ENCODE measurements at places on chromosomes 1 and 21. TPM values are rescaled to one million over a fixed set of nuclear protein-coding genes. Genes with fewer than 3 reads are reported as not detected.

DNA sequence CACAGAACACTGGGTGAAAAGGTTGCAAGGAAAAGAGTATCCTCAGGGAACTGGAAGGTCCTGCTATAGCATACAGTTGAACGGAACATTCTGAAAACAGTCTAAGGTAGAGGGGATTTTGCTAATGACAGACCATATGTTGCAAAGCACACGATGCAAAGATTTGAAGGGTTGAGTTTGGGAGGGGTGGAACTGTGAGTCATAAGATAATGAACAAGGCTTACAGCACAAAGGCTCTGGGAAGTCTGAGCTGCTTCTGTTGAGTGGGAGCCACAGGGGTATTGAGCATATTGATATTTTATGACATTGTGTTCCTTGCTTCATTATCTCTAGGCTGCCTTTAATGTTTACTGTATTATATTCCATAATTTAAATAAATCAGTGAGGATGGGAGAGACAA is 104.9 kb downstream of the PLPPR4 start:
- DNase-seq, result no peak

Gene REN
- total RNA-seq, result 0.20 TPM

Gene SERPINC1
- total RNA-seq, result 2,515 TPM

GRCh38 chr1:26602378-26602959 is 72.9 kb downstream of the RPS6KA1 start:
- no peak for DNase-seq

DNA sequence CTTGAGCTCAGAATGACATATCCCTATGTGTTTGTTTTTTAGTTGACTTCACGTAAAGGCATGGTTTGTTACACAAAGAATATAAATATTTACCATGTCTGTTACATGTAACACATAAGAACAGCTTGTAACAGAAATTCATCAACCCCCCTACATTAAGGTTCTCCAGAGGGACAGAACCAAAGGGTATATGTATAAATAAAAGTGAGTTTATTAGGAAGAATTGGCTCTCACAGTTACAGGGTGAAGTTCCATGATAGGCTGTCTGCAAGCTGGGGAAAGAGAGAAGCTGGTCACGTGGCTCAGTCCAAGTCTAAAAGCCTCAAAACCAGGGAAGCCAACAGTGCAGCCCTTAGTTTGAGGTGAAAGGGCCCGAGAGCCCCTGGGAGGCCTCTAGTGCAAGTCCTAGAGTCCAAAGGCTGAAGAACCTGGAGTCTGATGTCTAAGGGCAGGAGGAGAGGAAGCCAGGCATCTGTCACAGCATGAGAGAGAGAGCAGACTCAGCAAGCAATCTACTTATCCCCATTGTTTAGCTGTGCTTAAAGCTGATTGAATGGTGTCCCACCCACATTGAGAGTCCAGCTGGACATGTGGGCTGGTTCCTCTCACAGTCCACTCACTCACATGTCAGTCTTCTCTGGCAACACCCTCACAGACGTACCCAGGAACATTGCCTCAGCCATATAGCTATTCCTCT is 15.8 kb downstream of the THRAP3 start:
- DNase-seq, result peak; percentile 75

- DNase-seq, result no peak
These were observed 20.7 kb downstream of the PPP1R15B start for GRCh38 chr1:204390751-204391466.

Gene PGM1
- 225 TPM for total RNA-seq

- DNase-seq, result no peak
These were observed at the start of gene NUP210L for GRCh38 chr1:154154534-154155191. TSS of gene NUP210L (minus strand) at chr1:154155073.

Gene ADGRL2
- 36.5 TPM for total RNA-seq

DNA sequence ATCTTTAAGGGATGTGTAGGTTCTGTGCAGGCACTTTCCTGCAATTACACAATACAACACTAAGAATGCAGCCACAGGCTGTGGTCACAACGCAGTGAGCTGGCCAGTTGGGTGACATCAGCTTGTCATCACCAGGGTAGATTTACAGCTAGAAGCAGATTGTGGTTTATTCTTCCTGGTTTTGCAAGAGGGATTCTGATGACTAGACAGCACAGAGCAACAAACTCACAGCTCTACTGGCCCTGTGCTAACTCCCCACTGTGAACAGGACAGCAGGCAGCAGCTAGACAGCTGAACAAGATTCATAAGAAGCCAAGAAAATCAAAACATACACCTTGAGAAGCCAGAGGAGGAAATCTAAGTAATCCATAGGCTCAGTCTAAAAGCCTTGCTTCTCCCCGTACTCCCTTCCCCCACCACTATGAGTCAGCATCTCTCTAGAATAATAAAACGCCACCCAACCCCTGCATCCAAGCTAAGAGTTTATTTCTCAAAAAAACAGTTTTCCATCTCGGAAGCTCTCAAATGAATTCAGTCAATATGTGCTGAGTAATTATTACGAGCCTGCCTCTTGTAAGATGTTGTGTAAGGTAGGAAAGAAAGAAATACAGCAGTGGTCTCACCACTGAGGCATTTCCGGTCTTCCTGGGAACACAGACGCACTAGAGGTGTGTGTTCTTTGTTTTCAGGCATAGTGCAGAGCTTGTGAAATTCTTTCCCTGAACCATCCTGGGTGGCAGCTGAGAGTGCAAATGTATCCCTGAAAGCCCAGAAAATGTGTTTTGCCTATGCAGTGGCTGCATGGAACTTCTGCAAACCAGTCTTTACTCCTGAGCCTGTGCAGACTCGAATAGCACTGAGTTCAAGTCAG is 162.8 kb downstream of the NTPCR start:
- DNase-seq, result no peak

DNA sequence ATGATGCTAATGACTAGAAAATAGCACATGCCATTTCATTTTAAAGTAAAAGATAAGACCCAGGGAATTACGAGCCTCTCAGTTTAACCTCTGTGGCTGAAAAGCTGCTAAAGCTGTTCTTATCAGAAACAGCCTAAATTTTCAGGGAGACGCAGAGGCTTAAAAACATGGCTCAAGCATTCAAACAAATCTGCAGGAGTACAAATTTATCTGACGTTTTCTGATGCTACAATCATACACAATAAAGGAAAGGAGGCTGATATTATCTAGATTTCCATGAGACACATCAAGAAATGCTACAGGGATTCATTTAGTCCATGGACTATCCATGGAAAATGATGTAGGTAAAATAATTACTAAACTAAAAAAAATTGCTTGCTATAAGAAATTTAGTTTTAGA is 65.3 kb upstream of the SCYL3 start:
- no peak for DNase-seq

Gene ALPL
- 29.3 TPM for total RNA-seq

DNA sequence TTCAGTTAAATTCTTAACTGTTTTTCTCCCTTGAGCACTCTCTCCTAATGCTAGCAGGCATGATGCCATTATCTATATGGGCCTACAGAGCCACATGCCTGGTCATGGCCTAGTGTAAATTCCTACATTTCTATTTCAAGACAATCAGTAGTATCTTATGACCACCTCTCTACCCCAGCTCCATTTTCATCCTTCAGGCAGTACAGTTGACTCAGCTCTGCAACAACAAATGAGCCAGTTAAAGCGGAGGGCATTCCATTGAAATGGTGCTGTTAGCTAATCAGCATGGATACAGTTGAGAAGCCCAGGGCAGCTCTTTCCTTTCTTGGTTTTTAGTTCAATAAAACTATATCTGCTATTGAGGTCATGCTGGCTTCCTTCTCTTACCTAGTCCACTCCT is 150.0 kb downstream of the PPP1R12B start:
- DNase-seq, result no peak

Gene KCNJ15
- total RNA-seq, result 1.8 TPM

- DNase-seq, result no peak
These were observed 36.8 kb downstream of the AHDC1 start for GRCh38 chr1:27567146-27567526.

- no peak for DNase-seq
These were observed 182.0 kb downstream of the DYRK1A start for GRCh38 chr21:37548521-37548981.

GRCh38 chr1:178607718-178608408 is 95.0 kb downstream of the TEX35 start:
- DNase-seq, result no peak

Gene GJA9
- not detected for total RNA-seq

Gene CYP2J2
- 61.9 TPM for total RNA-seq

DNA sequence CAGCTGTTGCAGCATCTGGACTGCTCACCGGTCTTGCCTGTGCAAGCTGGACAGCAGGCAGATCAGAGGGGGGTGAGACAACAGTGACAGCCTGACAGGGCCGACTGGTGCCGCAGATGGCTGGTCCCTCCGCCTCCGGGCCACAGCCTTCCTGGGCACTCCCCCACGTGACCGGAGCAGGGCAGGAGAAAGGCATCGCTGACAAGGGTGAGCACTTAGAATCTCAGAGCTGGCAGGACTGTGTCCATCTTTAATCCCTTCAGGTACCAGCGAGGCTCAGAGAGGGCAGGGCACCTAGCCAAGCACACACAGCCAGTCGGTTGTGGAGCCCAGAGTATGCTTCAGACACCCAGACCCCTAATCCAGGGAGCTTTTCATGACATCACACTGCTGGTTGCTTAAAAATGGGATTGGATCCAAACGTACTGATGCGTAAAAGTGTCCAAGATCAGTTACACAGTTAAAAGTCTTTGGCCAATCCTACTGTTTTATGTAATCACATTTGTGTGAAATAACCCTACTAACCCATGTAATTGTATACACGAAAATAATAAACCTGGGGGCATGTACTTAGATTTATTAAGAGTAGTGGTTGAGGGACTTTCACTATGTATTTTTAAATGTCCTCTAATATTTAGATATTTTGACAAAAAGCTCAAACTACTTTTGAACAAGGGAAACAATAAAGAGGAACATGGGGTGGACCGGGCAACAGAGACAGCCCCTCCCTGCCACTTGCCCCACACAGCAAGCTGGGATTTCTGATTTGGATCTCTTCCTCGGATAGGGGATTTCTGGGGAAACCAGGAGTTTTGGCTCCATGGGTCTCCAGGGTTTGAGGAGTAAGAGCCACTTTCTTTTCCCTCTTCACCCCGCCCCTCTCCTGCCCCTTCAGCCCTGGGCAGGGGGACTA is 758 bp upstream of the CNTN2 start:
- DNase-seq, result no peak

Gene HCRTR1
- not detected for total RNA-seq

DNA sequence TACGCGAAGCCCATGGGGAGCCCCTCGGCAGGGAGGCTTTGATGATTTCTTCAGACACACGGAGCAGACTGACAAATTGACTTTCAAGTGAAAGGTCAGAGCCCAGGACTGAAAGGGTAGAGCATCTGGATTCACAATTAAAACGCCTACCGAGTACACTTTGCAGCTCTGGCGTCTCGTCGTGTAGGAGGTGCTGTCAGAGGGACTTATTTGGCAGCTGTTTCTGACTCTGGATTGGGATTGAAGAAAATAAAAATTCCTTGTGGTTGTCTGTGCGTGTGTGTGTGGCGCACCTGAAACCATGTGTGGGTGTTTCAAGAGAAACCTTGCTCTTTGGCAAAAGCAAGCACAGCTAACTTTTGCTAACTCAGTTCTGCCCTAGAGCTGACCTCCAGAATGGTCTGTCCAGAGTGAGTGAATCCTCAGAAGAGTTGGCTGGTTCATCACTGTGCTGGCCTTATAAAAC is 348.7 kb downstream of the HLX start:
- DNase-seq, result no peak

DNA sequence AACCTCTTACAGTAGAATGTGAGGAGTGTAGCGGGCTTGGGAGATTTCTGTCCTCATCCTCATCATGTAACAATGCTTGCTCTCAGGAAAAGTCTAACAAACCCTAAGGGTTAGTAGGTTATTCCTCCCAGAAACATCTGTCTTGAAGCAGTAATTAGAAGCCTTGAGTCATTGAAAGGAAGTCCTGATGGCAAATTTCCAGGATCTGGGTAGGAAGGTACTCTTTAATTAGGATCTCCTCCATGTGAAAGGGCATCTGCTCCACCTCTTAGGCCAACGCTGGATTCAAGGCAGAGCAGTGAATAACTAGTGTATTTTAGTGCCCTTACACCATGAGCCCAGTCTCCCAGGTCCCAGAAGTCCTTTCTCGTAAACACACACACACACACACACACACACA is 106.6 kb upstream of the BARHL2 start:
- no peak for DNase-seq

DNA sequence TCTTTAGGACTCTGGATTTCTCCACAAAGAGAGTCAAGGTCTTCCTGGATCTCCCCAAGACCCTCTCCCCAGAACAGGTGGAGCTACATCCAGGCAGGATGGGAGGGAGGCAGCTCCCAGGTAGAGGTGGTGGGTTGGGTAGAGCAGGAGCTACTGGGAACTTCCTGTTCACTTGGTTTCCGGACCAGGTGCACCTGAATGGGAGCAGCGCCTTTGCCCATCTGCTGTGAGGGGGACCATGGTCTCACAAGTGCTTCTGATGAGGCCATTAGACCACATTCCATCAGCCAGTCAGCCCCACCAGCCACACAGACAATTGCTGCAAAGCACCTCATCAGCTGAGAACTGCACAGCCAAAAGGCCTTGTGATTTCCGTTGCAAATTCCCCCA is 188.8 kb downstream of the MATN1 start:
- peak; percentile 22 for DNase-seq

DNA sequence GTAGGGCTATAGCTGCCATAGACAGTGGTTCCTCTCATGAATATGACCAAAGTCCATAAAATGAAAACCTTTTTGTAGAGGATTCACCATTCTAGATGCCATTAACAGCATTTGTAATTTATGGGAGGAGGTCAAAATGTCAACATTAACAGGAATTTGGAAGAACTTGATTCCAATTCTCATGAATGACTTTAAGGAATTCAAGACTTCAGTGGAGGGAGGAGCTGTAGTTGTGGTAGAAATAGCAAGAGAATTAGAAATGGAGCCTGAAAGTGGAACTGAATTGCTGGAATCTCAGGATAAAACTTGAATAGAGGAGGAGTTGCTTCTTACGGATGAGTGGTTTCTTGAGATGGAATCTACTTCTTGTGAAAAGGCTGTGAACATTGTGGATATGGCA is 65.4 kb upstream of the ESRRG start:
- no peak for DNase-seq

DNA sequence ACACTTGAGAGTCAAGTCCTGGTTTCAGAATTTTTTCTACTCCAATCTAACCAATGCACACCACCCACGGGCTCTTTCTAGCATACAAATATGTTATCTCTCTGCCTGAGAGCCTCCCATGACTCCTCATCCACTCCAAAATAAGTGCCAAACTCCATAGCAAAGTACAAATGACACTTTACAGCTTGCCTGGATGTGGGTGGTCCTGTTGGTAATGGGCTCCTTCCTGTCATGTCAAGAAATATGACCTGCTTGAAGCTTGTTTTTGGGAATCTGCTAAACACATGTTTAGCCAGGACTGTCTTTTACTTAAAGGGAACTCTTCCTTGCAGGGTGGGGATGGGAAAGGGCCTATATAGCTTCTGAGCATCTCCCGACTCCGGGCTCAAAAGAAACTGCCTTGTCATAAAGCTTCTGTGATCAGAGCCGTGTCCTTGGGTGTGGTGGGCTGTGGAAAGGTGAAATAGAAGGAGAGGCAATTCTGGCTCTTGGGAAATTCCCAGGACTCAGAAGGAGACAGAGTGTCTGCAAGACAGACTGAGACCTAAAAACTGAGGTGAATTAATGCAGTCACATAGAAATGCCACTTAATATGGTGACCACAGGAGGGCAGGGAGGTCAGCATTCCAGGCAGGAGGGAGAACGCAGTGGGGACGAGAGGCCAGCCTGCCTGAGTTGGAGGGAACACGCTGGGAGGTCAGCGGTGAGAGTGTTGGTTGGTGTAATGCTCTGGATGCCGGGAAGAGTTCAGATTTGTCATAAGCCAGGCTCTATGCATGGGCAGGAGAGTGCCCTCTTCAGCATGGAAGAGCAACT is 6.1 kb upstream of the IGFN1 start:
- DNase-seq, result no peak

- no peak for DNase-seq
These were observed 16.7 kb downstream of the POU3F1 start for GRCh38 chr1:38029685-38030511.
